ENCODE measurements at places on chromosomes 16 and 17.

DNA sequence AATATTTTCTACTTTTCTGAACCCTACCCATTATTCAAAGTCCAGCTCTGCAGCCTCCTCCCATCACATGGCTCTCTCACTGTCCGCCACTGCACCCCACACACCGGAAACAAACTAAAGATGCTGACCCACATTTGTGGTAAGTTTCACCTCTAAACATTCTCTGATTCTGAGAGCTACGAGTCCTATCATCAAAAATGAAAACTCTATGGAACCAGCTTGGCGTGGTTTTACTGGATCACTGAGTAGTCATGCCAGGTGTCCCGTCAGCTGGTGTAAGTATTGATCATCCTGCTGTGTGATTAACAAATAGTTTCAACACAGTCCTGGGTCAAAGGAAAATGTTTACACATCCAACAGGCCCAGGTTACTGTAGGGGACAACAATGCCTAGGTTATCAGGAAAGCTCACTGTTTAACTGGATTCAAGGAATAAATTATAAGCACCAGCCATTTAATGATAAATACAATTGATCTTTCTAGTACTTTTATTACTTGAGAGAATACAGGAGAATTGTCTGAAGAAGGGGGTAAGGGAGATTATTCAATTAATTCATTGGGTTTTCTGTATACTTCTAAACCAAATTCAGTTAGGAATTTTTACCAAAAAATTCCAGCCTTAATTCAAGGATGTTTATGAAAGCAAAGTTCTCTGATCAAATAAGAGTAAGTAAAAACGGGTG is 33.9 kb downstream of the CYTH1 start:
- DNase-seq, result no peak

GRCh38 chr16:28932339-28933141 is 769 bp downstream of the CD19 start:
- no peak for DNase-seq

DNA sequence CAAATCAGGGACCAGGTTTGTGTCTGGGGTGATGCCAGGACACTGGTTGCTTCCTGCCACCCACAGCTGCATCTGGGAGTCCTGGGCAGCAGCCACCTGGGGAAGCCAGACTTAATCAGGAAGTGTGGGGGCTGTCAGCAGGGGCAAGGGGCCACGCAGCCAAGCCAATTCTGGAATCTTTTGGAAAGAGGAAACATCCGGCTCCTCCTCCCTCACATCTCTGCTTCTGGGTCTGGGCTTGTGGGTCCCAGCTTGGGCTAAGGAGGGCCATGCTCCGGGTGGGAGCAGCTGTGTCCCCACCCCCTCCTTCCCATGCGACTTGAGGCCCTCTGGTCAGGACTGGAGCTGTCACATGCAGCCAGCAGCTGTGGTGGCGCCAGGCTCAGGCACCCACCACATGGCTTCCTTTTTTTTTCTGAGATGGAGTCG is 37.0 kb upstream of the CCDC182 start:
- no peak for DNase-seq

DNA sequence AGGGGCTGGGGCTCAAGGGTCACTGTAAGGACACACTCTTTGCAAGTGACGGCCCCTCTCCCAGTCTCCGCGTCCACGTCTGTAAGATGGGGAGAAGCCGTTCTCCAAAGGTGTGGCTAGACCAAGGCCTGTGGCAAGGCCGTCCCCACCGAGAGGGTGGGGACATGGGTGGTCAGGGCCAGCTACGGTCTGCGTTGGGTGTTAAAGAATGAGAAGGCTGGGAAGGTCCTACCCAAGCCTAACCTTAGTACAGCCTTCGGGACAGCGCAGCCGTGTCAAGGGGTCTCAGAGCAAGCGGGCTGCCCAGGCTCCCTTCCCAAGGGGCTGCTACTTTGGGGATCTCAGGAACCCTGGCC is 1.9 kb downstream of the C1QTNF8 start:
- DNase-seq, result no peak

- no peak for DNase-seq
Measured at GRCh38 chr16:11165894-11166665, 89.9 kb downstream of the SOCS1 start.
